ENCODE measurements at places on chromosomes 4 and X.

GRCh38 chr4:176044589-176044951, 21.1 kb upstream of the WDR17 start:
- no peak for DNase-seq

GRCh38 chr4:108155373-108155772, 13.4 kb downstream of the LEF1 start:
- no peak for DNase-seq

DNA sequence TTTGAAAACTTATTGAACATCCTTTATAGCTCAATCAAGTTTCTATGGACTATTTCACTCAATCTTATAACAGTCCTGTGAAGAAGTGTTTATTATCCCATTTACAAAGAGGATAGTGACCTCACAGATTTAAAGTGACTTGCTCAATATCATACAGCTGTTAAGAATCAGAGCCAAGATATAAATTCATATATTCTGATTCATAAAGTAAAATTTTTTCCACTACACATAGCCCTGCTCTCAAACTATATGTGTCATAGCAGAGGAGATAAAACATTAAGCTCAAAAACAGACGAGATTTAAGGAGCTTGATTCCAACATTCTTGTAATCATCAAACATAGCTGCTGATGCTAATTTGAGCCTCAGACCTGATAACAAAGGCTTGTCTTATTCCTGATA, 226.8 kb downstream of the CAMK2D start:
- peak; percentile 56 for DNase-seq

GRCh38 chr4:120844528-120844921, 78.0 kb downstream of the PRDM5 start:
- no peak for DNase-seq

- no peak for DNase-seq
Measured at GRCh38 chrX:97026406-97026805, 142.7 kb downstream of the RPA4 start.

DNA sequence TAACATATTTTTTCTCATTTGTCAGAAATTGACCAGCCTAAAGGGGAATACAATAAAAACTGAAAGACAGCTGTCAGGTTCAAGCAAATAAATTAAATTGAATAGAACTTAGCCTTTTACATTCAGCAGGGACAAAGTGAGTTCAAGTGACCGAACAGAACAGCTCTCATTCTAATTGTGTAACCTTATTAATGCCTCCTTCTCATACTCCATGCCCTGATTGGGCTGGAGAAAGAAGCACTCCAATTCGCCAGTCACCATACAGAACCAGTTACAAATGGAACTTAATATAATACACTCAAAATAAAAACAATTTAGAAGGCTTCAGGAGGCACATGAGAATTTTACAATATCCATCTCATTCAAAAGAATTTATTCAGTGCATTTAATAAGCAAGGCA, 8.0 kb downstream of the PPP3CA start:
- DNase-seq: no peak

GRCh38 chrX:96379951-96380350, 304.7 kb upstream of the DIAPH2 start:
- no peak for DNase-seq

DNA sequence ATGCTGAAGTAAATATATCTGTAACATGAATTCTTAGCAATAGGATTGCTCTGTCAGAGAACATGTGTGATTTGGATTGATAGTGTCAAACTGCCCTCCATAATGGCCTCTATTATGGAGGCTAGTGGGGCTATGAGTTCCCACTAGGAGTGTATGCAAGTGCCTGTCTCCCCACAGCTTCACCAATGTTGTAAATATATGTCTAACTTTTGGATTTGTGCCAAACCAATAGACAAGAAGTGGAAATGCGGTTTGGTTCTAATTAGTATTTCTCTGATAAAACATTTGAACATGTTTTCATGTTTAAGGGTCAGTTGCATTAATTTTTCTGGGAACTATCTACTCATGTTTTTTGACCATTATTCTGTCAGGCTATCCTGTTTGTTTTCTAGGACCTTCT, 28.1 kb downstream of the GPAT3 start:
- DNase-seq: no peak

GRCh38 chr4:38306482-38307071, 346.4 kb downstream of the PTTG2 start:
- no peak for DNase-seq

GRCh38 chr4:140309124-140309870, 64.1 kb upstream of the SCOC start:
- DNase-seq: no peak

GRCh38 chr4:104549736-104550135, 55.0 kb upstream of the CXXC4 start:
- no peak for DNase-seq

- DNase-seq: no peak
Measured at GRCh38 chrX:11770320-11770719, 12.3 kb downstream of the MSL3 start.

- DNase-seq: no peak
Measured at GRCh38 chr4:115607311-115607710, 493.9 kb upstream of the NDST4 start.

DNA sequence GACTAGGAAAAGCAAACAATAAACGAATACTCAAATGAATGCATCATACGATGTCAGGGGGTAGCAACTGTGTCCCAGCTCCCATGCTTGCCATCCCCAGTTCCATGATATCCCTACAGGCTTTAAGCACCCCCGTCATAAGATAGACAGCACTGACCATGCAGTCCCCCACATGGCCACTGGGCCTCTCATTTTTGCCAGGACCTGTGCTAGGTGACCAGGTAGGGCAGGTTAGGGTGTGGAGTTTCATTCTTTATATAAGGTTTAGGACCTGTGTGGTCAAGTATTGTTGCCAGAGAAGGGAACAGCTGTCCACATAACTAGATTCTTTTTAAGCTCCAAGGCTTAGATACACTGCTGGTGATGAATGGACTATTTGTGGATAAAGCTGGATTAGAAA, 9.7 kb downstream of the PPEF2 start:
- no peak for DNase-seq

DNA sequence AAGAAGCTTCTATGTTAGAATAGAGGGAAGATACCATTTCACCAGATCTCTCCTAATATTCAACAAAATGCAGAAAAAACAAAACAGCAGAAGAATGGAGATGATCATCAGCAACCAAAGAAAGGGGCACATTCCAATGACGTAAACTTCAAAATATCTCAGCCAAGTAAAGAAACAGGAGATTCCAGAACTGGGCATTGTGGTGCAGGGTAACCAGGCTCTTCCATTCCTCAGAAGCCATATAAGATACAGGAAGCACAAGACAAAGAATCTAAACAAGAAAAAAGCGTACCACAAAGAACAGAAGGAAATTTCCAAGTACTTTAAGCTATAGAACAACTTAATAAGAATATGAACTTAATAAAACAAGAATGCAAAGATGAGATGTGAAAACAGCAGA, 6.9 kb upstream of the ARMCX4 start:
- DNase-seq: no peak

- DNase-seq: no peak
Measured at GRCh38 chr4:179097741-179098140, 1655.5 kb upstream of the AGA start.

DNA sequence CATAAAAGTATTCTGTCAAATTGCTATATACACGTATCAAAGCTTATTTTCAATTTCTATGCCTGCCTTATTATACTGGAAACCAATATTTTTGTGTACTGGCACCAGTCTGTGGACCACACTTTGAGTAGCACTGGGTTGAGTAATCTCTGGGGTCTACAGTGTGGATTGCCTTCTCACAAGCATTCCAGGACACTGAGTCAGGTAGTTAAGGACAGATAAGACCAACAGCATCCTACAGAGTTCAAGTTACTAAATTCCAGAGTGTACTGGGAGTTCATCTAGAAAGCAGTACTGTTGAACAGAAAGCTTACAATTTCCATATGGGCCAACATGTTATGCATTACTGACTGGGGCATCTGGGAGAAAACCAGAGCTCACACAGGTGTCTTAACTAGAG, 61.8 kb downstream of the VMA21 start:
- DNase-seq: peak; percentile 0

- no peak for DNase-seq
Measured at GRCh38 chr4:19583827-19584569, 667.7 kb upstream of the SLIT2 start.

- DNase-seq: no peak
Measured at GRCh38 chrX:8845060-8845459, 43.9 kb upstream of the FAM9A start.

DNA sequence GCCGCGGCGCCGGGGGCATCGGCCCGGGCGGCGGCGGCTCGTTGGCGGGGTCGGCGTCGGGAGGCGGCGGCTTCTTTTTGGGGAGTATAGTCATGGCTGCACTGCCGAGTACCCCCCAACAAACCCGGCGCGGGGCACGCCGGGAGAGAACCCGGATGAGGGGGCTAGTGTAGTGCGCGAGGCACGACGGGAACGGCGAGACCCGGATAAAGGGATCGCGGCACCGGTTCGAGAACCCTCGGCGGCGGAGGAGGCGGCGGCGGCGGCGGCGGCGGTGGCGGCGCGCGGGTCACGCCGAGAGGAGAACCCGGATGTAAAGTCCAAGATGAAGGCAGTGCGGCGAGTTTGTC, at the start of gene OTUD5:
OTUD5 (minus strand) TSS at position 131 of the 350 bp plus-strand sequence; CDS start at position 94, 37 bp downstream.
- DNase-seq: no peak

- no peak for DNase-seq
Measured at GRCh38 chr4:818106-818921, 7.6 kb downstream of the CPLX1 start.

GRCh38 chr4:139540161-139540560, 15.9 kb downstream of the SETD7 start:
- no peak for DNase-seq

GRCh38 chr4:109016200-109016599, 253.3 kb upstream of the ETNPPL start:
- no peak for DNase-seq

DNA sequence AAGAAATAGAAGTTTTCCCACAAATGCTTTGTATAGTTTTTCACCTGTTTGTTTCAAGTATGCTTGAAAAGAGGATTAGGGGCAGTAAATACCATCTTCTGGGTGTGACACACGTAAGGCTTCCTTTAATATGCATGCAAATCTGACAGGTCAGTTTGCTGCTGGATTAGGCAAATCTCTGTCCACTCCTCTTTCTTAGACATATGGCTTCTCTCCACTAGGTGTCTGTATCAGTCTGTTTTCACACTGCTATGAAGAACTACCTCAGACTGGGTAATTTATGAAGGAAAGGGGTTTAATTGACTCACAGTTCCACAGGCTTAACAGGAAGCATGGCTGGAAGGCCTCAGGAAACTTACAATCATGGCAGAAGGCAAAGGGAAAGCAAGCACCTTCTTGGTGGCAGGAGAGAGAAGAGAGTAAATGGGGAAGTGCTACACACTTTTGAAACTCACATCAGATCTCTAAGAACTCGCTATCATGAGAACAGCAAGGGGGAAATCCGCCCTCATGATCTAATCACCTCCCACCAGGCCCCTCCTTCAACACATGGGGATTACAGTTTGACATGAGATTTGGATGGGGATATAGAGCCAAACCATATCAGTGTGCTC, 66.9 kb downstream of the TAB3 start:
- DNase-seq: no peak

DNA sequence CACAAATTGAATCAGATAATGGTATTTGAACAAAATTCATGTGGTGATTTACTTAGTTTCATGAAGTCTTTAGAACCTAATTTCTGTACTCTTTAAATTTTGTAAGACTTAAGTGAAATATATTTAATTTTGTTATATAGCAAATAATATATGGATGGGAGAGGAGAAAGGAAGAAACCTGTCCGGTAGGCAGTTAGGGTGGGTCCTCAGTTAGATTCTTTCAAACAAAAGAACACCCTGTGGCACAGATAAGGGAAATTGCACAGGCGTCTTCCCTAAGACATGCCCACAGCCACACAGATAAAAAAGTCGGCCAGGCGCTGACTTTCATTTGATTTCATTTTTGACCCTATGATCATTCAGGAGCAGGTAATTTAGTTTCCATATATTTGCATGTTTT, 25.1 kb upstream of the CTSO start:
- no peak for DNase-seq

DNA sequence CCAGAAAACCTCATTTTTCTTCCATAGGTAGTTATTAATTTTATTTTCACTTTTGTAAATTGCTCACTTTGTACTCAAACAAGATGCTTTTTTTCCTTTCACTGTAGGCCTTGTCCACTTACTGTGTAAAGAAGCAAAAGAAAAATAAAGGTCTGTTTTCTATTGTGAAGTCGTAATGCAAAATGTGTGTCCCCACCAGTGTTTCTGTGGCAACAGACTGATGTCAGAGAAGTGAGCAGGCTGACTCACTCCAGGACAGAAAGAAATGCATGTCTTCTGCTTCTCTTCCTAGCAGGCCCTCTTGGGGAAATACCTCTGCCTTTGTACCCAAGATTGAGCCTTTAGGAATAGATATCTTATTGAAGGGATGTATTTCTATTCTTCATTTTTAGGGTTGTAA, 30.3 kb downstream of the INPP4B start:
- DNase-seq: no peak

DNA sequence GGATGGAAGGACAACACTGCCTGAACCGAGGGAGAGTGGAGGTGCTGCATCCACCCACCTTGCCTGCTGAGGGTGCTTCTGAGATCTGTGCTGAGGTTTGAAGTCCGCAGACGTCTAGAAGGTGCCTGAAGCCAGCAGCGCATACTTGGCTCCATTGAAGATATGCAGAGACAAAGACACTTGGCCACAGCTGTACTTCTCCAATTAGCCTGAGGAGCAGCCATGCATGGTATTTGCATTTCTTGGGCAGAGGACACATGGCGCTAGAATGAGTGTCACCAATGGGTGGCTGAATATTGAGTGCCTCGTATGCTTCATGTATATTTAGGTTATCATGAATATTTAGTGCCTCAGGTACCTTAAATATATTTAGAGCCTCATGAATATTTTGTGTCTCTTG, 128.7 kb upstream of the ATP6AP2 start:
- no peak for DNase-seq

- DNase-seq: no peak
Measured at GRCh38 chrX:16695079-16695676, 17.3 kb downstream of the CTPS2 start.

- no peak for DNase-seq
Measured at GRCh38 chr4:9979101-9979701, 42.1 kb downstream of the SLC2A9 start.

- DNase-seq: no peak
Measured at GRCh38 chrX:131792356-131792749, 230.7 kb upstream of the STK26 start.

DNA sequence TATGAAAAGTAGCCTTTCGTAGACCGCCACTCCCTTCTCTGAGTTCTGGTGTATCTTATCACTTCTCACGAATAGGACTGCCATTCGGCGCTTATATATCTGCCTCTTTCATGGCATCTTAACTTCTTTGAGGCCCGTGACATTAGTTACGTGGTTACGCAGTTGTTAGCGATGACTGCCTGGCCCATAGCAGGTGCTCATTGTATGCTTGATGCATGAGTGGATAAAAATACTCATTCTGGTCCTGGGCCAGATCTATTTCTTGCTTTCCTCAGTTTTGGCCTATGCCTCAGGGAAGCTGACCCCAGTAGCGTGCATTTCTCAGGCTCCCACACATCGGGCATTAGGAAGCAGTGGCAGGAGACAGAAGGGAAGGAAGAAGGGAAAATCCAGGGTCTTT, 60.7 kb upstream of the PITX2 start:
- no peak for DNase-seq

All from HS-5 (cell line).